Kasumi-1 (cell line): ENCODE measurements at places on chromosomes 5 and 9.

GRCh38 chr5:145056800-145057199 is 778.3 kb downstream of the PRELID2 start:
- DNase-seq, result no peak

GRCh38 chr5:140573683-140574082 is 9.1 kb downstream of the SLC35A4 start:
- no peak for DNase-seq

GRCh38 chr9:110330484-110331105 is 7.1 kb downstream of the TXNDC8 start:
- no peak for DNase-seq

DNA sequence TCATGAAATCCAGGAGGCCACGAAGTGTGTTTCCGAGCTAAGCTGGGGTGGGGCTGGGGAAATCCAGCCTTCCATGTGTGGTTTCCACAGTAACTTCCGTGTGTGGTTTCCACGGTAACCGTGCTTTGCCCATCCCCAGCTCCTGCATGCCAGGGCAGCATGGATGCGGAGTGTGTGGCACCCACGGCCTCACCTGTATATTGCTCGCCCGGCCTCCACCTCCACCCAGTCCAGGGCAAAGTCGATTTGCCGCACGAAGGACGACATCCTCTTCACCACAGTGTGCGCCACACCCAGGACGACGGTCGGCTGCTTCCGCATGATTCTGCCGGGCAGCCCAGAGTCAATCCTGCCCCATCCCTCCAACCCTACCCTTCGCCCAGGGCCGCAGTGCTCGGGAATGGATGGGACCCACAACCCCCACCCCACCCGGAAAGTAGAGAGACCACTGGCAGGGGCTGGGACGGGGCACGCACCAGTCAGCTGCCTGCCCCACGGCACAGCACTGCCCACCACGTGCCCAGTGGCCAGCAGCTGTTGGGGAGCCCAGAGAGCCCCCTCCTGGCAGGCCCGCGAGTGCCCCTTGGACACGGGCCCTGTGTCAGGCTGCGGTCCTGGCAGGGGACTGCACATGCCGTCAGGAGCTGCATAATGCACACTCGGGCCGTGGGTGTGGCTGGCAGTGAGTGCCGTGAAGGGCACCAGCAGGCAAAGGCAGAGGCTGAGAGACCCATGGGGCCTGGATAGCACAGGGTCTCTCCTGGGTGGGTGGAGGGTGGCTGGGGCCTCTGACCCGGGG is 39.0 kb upstream of the NSMF start:
- DNase-seq, result no peak

- DNase-seq, result no peak
Measured at GRCh38 chr5:41878173-41878572, 7.9 kb upstream of the OXCT1 start.

- no peak for DNase-seq
Measured at GRCh38 chr9:83032065-83032625, 30.8 kb downstream of the RASEF start.

GRCh38 chr5:66633754-66634153 is 37.6 kb downstream of the MAST4 start:
- DNase-seq, result no peak

- DNase-seq, result peak; percentile 17
Measured at GRCh38 chr9:5886114-5886939, 4.4 kb upstream of the MLANA start.

GRCh38 chr9:132531710-132532570 is 50.5 kb upstream of the BARHL1 start:
- no peak for DNase-seq

GRCh38 chr5:155342956-155343355 is 329.4 kb downstream of the KIF4B start:
- DNase-seq, result no peak

- no peak for DNase-seq
Measured at GRCh38 chr9:121021301-121021700, 28.8 kb downstream of the C5 start.

DNA sequence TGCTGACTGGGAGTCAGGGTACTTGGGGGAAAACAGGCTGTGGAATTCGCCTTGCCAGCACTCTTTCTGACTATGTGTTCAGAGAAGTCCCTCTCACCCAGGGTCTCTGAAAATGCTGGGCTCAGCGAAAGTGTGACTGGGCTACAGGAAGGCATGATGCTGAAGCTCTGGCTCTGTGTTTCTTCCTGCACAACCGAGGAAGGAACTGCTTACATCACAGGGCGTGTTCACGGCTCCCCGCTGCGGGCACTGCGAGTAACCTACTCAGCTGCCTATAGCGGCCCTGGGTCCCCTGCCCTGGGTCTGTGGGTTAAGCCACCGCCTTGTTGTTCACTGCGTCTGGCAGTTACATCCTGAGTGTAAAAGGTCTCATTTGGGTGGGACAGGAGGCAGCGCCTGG is 222.4 kb upstream of the IRX4 start:
- DNase-seq, result no peak

- DNase-seq, result no peak
Measured at GRCh38 chr5:56108246-56108645, 113.5 kb upstream of the IL6ST start.

GRCh38 chr5:138725153-138725817 is 27.9 kb upstream of the CTNNA1 start:
- DNase-seq, result peak; percentile 64

- no peak for DNase-seq
Measured at GRCh38 chr5:147349241-147349640, 114.4 kb downstream of the STK32A start.

DNA sequence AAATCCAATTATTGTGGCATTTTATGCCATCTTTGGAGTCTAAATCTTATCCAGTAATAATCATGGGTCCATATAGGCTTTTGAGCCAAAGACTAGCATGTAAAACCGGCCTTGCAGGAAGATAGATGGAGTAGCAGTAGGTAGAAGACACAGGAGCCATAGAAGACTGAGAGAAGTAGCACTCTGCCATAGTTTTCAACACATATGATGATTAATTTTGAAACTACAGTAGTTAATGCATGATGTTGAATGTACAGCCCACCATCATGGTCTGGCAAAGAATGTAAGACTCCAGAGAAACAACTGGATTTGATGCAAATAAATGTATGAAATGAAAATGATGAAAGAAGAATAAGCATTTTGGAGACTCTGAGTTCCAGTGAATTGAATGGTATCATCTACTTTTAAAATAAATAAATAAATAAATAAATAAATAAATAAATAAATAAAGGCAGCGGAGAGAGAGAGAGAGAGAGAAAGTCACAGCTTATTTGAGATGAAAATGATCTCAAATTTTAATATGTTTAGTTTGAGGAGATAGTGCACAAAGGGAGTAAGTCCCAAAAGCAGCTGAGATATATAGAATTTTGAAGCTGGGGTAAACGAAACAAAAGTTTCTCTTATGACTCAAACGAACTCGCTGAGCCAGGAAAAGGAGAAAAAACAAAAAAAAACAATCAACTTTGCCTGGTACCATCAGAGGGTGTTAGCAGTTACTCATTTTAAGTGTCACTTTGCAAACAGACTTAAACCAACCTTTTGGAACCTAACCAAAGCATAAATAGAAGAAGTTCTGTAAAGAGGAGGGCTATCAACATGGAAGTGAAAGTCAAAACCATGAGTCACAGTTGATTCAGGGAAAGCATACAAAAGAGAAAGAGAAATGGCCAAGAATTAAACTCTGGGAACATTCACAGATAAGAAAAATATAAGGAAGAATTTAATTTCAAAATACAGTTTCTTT is 388.7 kb downstream of the CETN3 start:
- DNase-seq, result peak; percentile 45

DNA sequence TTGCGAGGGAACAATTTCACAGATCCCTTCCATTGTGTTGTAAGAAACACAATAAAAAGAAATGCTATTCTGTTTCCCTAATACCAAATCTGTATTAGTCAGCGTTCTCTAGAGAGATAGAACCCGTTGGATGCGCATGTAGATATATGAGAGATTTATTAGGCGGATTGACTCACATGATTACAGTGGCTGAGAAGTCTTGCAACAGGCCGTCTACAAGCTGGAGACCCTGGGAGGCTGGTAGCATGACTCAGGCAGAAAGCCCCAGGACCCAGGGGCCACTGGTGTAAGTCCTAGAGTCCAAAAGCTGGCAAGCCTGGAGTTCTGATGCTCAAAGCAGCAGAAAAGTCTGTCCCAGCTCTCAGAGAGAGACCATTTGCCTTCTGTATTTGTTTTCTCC is 18.4 kb upstream of the IL17B start:
- no peak for DNase-seq

GRCh38 chr5:31759925-31760324 is 121.0 kb downstream of the PDZD2 start:
- no peak for DNase-seq

DNA sequence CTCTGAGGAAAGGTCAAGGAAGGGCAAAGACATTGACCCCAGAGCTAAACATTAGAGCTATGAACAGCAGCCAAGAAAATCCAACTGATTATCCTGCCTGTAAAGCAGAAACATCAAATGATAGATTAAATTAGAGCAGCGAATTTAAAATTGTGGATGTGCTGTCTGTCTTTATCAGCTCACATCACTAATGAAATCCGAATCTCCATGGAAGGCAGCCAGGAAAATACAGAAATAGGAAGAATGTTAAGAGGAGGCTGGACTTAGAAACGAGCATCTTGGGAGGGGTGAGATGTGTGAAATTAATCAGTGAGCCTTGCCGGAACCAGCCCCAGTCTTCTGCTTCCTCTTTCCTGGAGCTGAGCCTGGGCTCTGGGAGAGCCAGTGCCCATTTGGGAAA is 191.0 kb downstream of the PJA2 start:
- DNase-seq, result no peak

GRCh38 chr5:77867914-77868313 is 91.8 kb upstream of the TBCA start:
- DNase-seq, result no peak

- no peak for DNase-seq
Measured at GRCh38 chr5:116409591-116410296, 164.9 kb downstream of the SEMA6A start.

GRCh38 chr9:91089405-91090129 is 272.2 kb downstream of the AUH start:
- no peak for DNase-seq

DNA sequence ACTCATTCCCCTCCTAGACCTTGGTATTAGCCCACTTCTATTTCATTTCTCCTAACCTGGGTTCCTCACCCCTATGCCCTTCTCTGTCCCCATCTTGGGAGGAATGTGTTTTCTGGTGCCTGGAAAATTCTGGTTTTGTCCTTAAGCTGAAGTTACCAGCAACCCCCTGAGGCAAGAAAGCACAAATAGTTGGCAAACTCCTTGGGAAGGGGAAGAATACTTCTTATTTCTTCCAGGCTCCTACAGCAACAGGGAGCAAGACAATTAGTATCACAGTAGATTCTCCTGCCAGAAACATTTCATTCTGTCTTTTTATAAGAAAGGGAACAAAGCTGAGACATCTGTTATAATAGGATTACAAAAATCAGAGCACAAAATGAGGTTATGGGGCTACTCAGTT is 142.5 kb downstream of the SNCAIP start:
- DNase-seq, result no peak
